ENCODE measurements at places on chromosomes 6 and 20.

GRCh38 chr6:35765739-35766138 lies 10.7 kb upstream of the CLPSL2 start:
- DNase-seq = no peak

DNA sequence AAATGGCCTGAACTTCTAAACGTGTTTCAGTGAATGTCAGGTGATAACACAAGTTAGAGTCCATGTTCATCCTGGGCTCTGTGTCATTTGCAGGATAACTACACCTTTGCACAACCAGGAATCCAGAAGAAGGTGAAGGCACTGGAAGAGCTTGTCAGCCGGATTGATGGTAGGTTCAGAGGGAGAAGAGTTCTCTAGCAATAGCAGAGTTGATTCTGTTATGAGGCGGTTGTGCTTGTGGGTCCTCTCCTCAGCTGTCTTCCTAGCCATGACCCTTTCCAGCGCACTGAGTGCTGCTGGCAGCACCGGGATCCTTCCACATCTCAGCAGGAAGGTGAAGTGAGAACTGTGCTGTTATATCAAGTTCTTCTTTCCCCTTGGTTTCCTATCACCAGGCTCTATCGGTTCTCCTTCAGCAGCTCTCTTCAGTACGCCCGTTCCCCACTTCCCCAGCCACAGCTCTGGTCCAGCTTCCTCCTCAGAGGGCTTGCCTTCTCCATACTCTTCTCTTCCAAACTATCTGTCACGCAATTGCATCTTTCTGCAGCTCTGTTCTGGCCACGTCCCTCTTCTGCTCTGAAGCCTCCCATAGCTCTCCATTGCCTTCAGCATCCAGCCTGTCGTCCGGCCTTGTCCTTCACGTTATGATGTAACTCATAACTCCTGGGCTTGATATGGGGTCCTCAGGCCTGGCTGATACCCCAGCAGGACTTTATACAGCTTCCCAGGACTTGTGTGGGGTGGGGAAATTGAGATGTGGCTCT lies 39.9 kb upstream of the RNF8 start:
- DNase-seq = no peak

GRCh38 chr6:5094327-5094726 lies 9.2 kb downstream of the PPP1R3G start:
- DNase-seq = no peak

- no peak for DNase-seq
These were observed 47.0 kb downstream of the DTNBP1 start for GRCh38 chr6:15615802-15616201.

GRCh38 chr6:7574500-7574899 lies 15.5 kb upstream of the SNRNP48 start:
- DNase-seq = no peak

- DNase-seq = no peak
These were observed 83.5 kb upstream of the CDH4 start for GRCh38 chr20:61168605-61169004.

DNA sequence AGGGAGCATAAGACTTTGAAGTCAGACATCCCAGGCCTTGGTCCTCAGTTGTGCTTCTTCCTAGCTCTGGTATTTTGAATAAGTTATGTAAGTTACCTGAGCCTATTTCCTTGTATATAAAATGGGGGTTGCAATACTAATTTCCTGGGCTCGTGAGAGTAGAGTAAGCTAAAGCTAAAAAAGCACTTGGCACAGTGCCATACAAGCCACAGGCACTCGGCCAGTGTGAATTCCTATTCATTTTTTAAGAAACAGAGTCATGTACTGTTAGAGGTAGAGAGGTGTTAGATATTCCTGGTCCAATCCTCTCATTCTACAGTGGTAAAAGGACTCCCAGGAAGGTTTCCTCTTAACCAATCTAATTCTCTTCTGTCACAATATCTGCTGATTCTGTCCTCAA lies 79.6 kb upstream of the EPB41L1 start:
- DNase-seq = no peak

DNA sequence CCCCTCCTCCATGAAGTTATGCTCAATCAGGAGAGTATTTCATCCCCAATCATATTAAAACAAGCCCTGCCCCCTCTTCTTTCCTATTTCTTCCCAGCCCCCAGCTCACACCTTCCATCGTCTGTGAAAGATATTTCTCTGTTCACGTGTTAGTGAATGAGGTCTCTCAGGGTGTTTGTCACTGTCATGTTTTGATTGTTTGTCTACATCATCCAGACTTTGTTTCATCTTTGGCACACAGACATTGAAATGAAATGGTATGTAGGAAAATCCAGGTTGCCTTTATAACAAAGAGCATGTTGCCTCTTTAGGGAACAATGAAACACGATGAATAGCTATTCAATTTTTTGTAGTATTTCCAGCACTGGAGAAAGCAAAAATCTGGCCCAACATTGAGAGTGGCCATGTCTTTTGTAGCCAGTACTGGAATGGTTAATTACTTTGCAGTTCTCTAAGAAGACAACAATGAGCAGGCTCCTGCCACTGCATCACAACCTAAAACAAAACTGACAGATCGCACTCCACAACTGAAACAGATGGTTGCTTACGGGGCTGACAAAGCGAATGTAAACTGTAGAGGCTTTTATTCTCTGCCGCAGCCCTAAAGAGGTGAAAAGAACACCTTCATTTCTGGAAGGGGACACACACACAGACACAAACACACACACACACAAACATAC lies 543.6 kb upstream of the CITED2 start:
- DNase-seq = no peak

- DNase-seq = no peak
These were observed 61.6 kb upstream of the MRPS10 start for GRCh38 chr6:42279144-42279781.

- no peak for DNase-seq
These were observed 7.4 kb downstream of the STK35 start for GRCh38 chr20:2108987-2109386.

DNA sequence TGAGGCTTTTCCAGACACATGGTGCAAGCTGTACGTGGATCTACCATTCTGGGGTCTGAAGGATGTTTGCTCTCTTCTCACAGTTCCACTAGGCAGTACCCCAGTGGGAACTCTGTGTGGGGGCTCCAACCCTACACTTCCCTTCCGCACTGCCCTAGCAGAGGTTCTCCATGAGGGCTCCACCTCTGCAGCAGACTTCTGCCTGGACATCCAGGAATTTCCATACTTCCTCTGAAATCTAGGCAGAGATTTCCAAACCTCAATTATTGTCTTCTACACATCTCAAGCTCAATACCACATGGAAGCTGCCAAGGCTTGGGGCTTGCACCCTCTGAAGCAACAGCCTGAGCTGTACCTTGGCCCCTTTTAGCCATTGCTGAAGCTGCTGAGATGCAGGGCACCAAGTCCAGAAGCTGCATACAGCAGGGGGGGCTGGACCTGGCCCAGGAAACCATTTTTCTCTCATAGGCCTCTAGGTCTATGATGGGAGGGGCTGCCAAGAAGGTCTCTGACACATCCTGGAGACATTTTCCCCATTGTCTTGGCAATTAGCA lies 11.6 kb downstream of the PDSS2 start:
- no peak for DNase-seq

DNA sequence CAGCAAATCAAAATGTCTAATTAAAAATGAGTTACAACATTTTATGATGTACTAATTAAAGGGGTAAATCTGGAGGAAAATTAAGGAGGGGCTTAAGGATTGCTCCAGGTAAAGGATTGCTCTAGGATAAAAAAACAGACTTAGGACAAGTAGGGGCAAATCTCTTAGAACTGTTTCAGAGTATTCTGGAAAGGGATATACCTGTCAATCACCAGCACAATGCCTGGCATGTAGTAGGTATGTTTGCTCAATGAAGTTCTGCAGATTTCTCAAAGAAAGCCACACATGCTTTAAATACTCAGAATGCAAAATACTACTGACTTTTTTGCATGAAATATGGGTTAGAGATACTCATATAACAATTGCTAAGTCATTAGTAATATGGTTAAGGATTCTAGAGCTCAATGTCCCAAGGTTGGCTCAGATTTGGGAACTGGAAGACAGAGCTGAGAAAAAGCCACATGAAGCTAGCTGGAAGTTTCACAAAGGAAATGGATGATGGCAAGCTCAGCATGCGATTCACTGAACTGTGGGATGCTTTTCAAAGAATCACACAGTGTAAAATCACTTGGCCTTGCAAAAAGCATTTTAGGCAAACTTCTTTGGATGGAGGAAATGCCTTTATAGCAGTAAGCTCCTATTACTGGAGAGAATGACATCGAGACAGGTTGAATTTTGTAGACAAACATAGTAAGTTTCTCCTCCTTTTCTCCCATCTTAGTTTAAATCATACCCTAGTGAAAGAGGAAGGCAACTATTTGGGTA lies 72.8 kb downstream of the MAP3K5 start:
- DNase-seq = no peak

DNA sequence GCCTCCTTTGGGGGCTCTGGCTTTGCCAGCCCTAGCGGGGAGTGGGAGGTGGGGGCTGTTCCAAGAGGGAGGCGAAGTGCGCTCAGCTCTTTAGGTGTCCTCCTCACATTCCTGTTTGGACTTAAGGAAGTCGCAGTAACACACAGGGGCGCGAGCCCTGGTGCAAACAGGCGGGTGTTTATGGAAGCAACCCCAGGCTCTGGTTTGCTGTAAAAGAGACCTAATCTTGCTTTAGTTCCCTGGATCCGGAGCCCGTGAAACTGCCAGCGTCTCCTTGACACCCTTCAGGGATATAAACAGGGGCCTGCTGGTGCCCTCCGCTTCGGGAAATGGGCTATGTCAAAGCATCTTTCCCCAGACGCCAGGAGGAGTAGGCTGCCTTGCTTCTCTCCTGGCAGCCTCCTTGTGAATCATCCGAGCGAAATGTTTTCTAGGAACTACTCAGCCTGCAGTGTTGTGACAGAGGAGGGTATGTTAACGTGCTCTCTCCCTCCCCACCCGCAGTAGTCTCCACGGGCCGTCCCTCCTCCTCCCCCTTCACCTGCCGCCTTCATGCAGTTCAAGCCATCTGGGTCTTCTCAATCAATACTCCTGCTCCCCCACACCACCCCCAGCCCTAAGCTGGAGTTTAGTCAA lies 168.0 kb upstream of the LRFN2 start:
- no peak for DNase-seq

- no peak for DNase-seq
These were observed 322.3 kb upstream of the SULF2 start for GRCh38 chr20:48107560-48107959.

DNA sequence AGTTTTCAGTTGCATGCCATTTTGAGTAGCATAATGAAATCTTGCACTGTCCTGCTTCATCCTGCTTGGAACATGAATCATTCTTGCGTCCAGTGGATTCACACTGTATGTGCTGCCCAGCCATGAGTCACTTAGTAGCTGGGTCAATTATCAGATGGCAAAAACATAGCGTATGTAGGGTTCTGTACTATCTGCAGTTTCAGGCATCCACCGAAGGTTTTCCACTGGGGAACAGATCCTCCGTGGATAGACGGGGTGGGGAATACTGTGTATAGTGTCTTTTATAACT lies 61.4 kb downstream of the IL22RA2 start:
- DNase-seq = no peak
